ENCODE measurements at places on chromosomes 1 and 21.

GRCh38 chr1:167784876-167785550 lies 63.2 kb downstream of the MPZL1 start:
- no peak for DNase-seq

DNA sequence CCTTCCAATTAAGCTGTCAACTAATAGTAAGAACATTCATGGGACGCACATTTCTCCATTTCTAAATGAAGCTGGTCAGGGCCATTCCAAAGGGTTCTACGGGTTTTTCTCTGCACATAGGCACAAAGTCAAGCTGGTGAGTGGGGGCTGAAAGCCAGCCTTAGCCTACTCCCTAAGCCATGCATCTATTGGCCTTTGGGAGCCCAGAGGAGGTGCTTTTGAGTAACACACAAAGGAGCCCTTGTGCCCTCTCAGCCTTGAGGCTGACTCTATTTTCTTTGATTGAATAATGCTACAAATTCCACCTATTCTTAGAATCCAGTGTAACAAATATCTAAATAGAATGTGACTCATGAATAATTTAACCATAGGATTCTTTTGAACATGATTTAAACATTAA lies 73.6 kb downstream of the RGS13 start:
- DNase-seq, result no peak

GRCh38 chr1:216500273-216500967 lies 77.2 kb upstream of the USH2A start:
- no peak for DNase-seq

- DNase-seq, result no peak
Observed at GRCh38 chr1:67130673-67131072, 4.1 kb downstream of the C1orf141 start.

- peak; percentile 44 for DNase-seq
Observed at GRCh38 chr1:117572546-117572945, 33.3 kb upstream of the TENT5C start.

DNA sequence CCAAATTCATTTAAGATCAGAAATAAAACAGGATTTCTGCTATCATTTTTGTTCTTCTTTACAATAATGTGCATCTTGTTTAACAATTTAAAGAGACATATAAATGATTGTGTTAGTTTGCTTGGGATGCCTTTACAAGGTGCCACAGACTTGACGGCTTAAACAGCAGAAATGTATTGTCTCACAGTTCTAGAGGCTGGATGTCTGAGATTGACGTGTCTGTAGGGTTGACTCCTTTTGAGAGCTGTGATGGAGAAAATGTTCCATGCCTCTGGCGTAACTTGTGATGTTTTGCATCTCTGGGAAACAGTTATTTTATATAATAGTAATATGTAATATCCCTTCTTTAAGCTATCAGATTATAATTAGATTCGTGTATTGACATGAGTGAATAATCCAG lies 1091.6 kb upstream of the PRMT6 start:
- DNase-seq, result no peak

DNA sequence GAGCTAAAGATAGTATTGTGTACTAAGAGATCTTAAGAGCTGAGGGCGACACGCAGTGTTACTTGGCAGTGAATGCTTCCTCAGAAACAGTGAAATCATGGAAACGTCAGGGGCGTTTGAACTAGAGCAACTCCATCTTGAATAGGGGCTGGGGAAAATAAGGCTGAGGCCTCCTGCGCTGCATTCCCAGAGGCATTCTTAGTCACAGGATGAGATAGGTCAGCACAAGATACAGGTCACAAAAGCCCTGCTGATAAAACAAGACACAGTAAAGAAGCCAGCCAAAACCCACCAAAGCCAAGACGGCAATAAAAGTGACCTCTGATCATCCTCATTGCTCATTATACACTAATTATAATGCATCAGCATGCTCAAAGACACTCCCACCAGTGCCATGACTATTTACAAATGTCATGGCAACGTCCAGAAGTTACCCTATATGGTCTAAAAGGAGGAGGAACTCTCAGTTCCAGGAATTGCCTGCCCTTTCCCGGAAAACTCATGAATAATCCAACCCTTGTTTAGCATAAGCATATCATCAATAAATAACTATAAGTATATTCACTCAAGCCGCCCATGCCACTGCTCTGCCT lies 37.5 kb upstream of the FMN2 start:
- no peak for DNase-seq

DNA sequence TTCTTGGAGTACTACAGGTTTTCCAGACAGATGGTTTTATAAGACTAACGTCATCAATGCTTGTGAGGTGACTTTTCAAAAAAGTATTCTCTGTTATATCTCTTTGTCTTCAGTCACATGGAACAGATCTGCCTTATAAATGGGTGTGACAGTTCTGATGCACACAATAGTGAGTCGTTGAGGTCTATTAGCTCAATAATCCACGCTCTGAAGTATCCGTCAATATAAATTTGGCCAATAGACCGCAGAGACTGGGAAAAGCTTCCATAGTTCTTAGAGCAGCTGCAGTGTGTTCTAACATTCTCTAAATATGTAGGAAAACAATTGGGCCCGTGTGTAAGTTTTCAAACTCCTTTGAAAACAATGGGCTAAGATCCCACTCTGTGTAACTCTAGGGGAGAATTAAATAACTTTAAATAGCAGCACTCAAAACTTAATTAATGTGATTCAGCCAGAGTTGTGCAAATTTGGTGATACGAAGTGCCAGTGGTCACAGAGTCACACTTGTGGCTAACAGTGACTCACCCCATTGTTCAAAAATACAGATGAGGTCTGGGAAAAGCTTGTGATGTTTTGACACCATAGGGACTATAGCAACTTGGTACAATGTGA lies 316.0 kb downstream of the LMO4 start:
- no peak for DNase-seq

DNA sequence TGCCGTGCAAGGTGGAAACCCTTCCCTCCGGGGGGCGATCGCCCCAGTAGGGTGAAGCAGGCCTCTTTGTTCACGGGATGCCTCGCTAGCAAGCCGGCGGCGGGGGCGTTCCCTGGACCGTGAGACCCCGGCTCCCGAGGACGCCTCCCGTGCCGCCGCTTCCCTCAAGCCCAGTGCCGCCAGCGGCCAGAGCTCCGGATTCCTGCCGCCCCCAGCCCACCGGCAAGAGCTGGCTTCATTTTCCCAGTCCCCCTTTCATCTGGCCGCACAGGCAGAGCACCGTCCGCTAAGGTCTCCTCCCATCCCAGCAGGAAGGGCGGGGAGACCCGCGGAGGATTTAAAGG lies 16.3 kb downstream of the IER5 start:
- DNase-seq, result peak; percentile 57

GRCh38 chr1:53125623-53126360 lies 16.6 kb downstream of the SLC1A7 start:
- DNase-seq, result no peak

DNA sequence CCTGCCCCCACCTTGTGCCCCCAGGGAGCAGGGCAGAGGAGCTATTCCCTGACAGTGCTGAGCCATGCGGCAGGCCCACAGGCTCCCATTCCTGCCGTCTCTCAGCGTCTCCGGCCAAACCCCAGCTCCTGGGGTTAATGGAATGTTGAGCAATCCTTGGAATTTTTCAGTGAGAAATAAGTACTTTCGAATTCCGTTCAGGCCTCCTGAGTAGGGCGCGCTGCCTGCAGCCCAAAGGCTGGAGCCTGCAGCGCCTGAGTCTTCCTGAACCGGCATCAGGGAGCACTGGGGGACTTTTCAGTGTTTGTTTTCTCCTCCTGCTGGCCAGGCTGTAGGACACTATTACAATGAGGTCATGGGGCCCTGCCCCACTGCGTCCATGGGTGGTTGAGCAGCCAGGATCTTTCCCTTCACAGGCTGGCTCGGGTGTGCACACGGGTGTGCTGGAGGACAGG lies 33.3 kb upstream of the CSF1 start:
- no peak for DNase-seq

DNA sequence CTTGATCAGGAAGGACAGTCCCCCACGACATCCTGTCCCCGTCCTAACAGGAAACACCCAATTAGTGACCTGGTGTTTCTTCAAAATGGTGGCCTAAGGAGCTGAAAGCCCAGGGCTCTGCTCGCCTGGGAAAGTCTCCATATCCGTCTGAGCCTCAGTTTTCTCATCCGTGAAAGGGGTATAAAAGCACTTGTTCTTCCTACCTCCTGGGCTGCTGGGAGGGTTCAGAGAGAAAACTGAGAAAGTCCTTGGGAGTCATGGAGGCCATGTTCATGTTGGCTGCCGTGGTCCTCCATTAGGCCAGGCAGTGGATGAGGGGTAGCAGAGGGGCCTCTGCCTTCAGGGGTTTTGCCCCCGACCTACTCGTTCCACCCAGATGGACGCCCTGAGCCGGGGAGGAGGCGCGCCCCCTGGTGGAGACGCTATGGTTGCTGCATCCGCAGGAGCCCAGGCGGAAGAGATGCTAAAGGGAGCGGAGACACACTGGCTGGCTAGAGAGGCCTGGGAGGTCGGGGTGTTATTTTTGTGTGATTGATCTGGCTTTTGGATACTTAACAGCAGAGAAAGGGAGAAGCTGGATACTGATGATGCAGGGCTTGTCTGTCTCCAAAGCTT lies 113.5 kb downstream of the PRDM2 start:
- DNase-seq, result peak; percentile 56

DNA sequence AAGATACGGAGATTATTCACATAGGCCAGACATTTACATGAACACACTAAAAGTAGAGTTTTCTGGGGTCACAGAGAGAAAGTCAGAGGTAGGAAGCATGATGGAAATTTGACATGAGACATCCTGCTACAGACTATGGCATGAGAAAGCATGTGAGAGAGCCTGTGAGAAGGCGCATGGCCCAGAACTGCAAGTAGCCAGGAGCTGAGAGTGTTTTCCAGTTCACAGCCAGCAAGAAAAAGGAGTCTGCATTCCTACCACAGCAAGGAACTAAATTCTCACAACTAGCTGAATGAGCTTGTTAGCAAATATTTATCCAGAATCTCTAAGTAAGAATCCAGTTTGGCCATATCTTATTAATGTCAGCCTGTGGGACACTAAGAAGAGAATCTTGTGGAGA lies 673.3 kb downstream of the BRINP3 start:
- DNase-seq, result no peak

GRCh38 chr1:87902830-87903229 lies 574.1 kb downstream of the LMO4 start:
- no peak for DNase-seq

GRCh38 chr1:20700636-20701215 lies 17.1 kb downstream of the KIF17 start:
- DNase-seq, result no peak

DNA sequence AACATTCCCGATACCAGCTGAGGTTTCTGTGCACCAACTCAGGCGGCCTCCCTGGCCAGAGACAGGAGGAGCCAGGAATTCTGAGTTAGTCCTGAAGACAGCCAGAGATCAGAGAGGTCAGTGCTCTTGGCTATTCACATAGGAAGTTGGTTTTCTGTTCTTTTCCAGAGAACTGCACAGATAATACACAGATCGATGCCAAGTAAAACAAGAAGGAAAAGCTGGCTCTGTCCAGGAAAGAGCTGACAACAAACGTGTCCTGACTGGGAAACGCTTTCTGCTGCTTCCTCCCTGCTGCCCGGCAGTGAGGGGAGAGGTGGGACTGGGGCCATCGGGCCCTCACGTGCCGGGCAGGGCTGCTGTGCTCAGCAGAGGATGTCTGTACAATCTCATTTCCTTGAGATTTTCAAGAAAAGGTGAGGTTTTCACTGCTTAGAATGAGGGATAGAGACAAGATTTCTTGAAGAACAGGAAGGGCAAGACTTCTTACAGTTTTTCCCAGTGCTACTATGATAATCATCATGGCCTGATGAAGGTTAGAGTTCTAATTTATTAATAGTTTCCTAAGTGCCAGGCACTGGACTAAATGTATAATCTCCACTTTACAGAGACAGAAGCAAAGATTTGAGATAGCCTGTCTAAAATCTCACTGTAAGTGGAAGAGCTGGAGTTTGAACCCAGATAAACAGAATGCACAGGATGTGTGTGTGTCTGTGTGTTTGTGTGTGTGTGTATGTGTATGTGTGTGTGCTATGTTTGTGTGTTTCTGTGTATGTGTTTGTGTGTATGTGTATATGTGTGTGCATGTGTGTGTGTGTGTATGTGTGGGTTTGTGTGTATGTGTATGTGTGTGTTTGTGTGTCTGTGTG lies 211.0 kb upstream of the RAB4A start:
- DNase-seq, result no peak

DNA sequence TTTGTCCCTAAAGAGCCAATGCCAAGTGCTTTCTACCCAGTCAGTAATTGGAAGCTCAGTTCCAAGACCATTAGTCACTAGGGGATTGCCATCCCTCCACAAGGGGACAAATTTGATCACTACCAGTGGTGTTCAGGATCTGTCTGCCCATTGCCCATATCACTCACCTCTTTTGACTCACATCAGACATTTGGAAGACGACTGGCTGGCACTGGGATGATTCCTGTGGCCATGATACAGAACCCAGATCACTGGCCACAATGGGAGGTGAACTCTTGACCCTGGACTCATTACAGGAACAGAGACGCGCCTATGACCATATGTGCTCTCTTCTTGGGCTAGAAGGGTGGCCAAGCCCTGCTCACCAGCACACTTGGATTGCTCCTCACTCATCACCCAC lies 71.0 kb downstream of the COLGALT2 start:
- no peak for DNase-seq

DNA sequence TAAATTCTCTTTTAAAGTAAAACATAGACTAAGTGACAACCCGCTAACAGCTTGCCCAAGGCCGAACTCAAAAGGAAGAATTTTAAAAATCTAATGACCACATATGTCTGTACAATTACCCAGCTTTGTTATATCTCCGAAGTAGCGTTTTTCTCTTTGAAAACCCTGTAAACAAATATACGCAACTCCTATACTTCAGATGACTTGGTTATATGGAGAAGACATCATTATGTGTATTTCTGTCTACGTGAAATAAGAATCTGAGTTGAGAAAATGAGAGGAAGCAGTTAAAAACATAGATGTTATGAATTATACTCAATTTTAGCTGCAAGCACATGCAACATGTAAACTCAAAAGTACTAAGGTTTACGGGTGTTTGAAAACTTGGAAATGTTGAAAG lies 2.0 kb downstream of the PBX1 start:
- DNase-seq, result no peak

DNA sequence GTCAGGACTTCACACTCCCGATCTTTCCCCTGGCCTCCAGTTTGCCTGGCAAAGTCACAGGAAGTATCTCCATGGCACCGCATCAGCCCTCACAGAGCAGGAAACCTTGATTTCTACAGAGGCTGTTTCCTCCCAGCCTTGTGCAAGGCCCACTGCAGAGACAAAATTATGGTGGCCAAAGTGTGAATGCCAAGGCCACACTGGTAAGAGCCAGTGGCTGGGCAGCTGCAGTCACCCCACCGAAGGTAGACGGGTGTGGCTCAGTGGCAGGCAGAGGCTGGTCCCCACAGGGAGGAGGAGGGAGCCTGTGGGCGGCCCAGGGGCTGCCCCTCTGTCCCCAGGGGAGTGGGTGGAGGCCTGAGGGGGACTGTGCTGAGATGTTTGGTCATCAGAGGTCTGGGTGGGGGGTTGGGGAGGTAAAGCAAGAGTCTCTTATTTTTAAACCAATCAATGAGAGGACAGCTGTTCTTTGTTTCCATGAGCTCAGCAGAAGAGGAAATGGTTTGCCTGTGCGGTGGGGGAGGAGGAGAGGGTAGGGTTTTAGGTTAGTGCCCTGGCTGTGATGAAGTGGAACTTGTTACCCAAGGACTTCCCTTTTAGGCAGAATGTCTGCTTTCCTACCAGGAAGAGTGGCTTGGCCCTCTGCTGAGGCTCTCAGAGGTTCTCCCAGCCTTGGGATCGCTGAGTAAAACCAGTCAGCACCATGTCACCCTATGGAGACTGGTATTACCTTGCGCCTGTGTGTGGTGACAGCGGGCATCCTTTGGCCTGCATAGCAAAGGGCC lies 18.0 kb upstream of the BTG2 start:
- peak; percentile 92 for DNase-seq
